ENCODE measurements at places on chromosomes 6 and 20.

DNA sequence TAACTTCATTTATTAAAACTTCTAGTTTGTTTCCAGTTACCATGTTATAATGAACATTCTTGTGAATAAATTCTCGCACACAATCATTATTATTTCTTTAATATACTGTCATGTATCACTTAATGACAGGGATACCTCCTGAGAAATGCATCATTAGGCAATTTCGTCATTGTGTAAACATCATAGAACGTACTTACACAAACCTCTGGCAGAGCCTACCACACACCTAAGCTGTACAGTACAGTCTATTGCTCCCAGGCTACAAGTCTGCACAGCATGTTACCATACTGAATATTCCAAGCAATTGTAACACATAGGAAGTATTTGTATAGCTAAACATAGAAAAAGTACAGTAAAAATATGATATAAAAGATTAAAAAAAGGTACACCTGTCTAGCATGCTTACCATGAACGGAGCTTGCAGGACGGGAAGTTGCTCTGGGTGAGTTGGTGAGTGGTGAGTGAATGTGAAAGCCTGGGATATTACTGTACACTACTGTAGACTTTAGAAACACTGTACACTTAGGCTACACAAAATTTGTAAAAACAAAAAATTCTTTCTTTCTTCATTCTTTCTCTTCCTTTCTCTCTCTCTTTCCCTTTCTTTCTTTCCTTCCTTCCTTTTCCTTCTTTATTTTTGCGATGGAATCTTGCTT, 268.2 kb upstream of the SOX4 start:
- no peak for DNase-seq

GRCh38 chr6:41966214-41966920, 24.8 kb upstream of the CCND3 start:
- DNase-seq = no peak

DNA sequence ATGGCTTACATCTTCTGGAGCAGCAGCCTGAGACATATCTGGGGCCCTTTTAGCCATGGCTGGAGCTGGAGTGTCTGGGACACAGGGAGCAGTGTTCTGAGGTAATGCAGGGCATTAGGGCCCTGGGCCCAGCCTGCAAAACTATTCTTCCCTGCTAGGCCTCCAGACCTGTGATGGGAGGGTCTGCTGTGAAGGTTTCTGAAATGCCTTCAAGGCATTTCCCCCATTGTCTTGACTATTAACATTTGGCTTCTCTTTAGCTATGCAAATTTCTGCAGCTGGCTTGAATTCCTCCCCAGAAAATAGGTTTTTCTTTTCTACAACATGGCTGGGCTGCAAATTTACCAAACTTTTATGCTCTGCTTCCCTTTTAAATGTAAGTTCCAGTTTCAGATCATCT, 61.5 kb downstream of the EDN1 start:
- no peak for DNase-seq

DNA sequence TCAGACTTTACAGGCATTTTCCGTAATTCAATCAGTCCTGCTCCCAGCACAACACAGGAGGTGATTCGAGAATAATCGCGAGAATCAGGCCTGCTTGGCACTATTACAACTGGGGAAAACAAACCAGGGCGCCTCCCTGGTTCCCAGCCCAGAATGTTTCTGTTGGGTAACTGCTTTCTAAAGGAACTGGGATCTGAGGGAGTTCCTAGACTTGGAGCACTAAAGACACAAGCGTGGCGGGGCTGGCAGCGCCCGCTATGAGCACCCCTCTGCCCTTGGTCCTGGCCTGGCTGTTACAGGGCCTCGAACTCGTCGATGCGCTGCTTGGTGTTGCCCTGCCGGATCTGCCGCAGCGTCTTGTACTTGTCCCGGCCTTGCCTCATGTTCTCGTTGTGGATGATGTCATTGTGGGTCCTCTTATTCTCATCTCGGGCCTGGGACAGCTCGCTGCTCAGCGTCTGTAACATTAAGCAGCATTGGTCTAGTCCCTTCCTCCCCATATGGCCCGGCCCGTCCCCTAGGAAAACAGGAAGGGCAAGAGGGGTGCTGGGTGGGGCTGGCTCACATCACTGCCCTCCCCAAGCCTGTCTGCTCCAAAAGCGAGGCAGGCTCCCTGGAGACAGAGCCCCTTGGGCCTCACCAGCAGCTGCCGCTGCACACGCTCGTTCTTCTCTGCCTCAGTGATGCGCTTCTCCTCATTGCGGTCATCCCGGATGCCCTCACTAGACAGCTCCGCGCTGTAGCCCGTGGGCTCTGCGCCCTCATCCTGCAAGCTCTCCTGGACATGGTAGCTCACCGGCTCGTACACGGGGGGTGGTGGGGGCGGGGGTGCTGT, 52.3 kb downstream of the EZR start:
- DNase-seq = no peak

GRCh38 chr6:17610835-17611234, 10.7 kb downstream of the FAM8A1 start:
- DNase-seq = no peak

DNA sequence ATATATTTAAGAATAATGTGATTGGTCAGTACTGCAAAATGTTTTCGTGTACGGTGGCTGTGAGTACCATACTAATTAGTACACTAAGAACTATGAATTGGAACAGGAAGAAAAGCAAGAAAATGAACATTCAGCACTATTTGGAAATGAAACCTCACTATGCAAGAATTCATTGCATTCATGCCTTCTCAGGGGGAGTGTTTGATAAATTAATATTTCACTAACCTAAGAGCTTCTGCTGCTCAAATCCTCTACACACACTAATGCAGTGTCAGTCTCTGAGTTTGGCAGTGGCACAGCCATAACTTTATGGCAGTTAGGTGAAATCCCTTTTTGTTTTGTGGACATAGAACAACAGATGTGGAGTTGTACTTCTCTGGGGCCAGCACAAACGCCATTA, 60.1 kb downstream of the SLC16A10 start:
- no peak for DNase-seq

Data from amniotic stem cell (primary cell).